ENCODE measurements at places on chromosomes 3 and 15. TPM values are rescaled to one million over a fixed set of nuclear protein-coding genes. Genes with fewer than 3 reads are reported as not detected.

CASR gene
- not detected for total RNA-seq

GPR27 gene
- 34.2 TPM for total RNA-seq

GOLGA6A gene
- total RNA-seq, result not detected

ACTRT3 gene
- total RNA-seq, result 2.2 TPM

SLC51A gene
- 0.49 TPM for total RNA-seq

RARRES1 gene
- total RNA-seq, result 1.2 TPM

A4GNT gene
- not detected for total RNA-seq

MINAR1 gene
- 2.5 TPM for total RNA-seq

ATP10A gene
- total RNA-seq, result 0.74 TPM

KCNMB2 gene
- total RNA-seq, result 9.8 TPM

ATP13A4 gene
- total RNA-seq, result 15.7 TPM

GPX1 gene
- total RNA-seq, result 44.7 TPM

TMEM108 gene
- 18.4 TPM for total RNA-seq

MAP1A gene
- 35.2 TPM for total RNA-seq

STRA6 gene
- 4.4 TPM for total RNA-seq

SLC12A6 gene
- total RNA-seq, result 36.6 TPM

KIF9 gene
- total RNA-seq, result 3.4 TPM

TM4SF18 gene
- 3.7 TPM for total RNA-seq

NME9 gene
- total RNA-seq, result 3.9 TPM

CYP11A1 gene
- total RNA-seq, result not detected
